Lower lobe of right lung (tissue), 2 donors: ENCODE measurements at places on chromosomes 13 and 19. TPM values are rescaled to one million over a fixed set of nuclear protein-coding genes. Genes with fewer than 3 reads are reported as not detected.

GRCh38 chr19:367561-367960, 23.0 kb upstream of the MIER2 start:
- no peak overlapping the region for H3K27ac ChIP-seq
- no peak overlapping the region for H3K4me3 ChIP-seq
- no peaks in the 10 kb centered on the region for H3K36me3 ChIP-seq
- DNase-seq, result no peak
- peaks cover 7% of the 10 kb centered on the region for H3K4me1 ChIP-seq
- peaks cover 10% of the 10 kb centered on the region for H3K27me3 ChIP-seq

Gene CLIP3
- 8.1 TPM for total RNA-seq

DNA sequence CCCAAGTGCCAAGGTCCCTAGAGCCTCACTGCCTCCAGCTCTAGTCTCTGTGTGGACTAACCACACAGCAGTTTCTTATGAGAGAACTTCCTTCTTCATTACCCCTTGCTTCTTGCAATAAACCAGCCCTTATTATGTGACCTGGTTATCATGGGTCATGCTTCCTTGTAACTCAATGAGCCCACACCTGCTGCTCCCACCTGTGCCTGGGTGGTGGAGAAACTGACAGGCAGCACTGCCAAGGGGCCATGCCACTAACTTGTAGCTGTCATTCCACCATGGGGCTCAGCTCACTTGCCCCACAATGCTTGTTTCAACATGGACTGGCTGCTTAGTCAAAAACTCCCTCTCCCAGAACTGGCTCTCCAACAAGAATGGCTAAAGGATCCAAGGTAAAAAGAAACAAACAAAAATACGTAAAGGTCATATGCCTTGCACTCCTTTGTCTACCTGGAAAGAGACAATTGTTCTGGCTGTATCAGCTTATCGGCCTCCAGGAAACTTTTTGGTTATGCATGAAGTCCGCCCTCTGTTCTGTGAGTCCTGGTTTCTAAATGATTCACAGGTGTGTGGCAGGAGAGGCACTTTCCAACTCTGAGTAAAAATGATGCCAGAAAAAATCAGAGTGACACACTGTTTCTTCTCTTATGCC, 446.4 kb downstream of the COG6 start:
- H3K27ac ChIP-seq, result no peak overlapping the region
- no peak overlapping the region for H3K4me3 ChIP-seq
- no peaks in the 10 kb centered on the region for H3K27me3 ChIP-seq

- H3K27ac ChIP-seq, result no peak overlapping the region
- H3K27me3 ChIP-seq, result no peaks in the 10 kb centered on the region
- no peak for DNase-seq
These were observed 78.7 kb upstream of the FAM216B start for GRCh38 chr13:42702716-42703115.

GRCh38 chr13:101231751-101232428, 184.4 kb downstream of the NALCN start:
- H3K36me3 ChIP-seq, result no peaks in the 10 kb centered on the region
- no peaks in the 10 kb centered on the region for H3K4me1 ChIP-seq
- no peak overlapping the region for H3K27ac ChIP-seq
- no peaks in the 10 kb centered on the region for H3K27me3 ChIP-seq

Gene GIPC3
- 4.2 TPM for total RNA-seq

GRCh38 chr13:29791508-29791907, 58.9 kb downstream of the UBL3 start:
- peaks cover 7% of the 10 kb centered on the region for H3K4me1 ChIP-seq
- no peaks in the 10 kb centered on the region for H3K36me3 ChIP-seq
- H3K4me3 ChIP-seq, result no peak overlapping the region
- H3K27me3 ChIP-seq, result no peaks in the 10 kb centered on the region
